NCI-H1092 treated with DMSO at 0.1 percent for 48 hours (cell line): ENCODE measurements at places on chromosomes 6 and 20.

GRCh38 chr6:52125139-52125538 is 37.7 kb upstream of the PKHD1 start:
- no peak for DNase-seq

DNA sequence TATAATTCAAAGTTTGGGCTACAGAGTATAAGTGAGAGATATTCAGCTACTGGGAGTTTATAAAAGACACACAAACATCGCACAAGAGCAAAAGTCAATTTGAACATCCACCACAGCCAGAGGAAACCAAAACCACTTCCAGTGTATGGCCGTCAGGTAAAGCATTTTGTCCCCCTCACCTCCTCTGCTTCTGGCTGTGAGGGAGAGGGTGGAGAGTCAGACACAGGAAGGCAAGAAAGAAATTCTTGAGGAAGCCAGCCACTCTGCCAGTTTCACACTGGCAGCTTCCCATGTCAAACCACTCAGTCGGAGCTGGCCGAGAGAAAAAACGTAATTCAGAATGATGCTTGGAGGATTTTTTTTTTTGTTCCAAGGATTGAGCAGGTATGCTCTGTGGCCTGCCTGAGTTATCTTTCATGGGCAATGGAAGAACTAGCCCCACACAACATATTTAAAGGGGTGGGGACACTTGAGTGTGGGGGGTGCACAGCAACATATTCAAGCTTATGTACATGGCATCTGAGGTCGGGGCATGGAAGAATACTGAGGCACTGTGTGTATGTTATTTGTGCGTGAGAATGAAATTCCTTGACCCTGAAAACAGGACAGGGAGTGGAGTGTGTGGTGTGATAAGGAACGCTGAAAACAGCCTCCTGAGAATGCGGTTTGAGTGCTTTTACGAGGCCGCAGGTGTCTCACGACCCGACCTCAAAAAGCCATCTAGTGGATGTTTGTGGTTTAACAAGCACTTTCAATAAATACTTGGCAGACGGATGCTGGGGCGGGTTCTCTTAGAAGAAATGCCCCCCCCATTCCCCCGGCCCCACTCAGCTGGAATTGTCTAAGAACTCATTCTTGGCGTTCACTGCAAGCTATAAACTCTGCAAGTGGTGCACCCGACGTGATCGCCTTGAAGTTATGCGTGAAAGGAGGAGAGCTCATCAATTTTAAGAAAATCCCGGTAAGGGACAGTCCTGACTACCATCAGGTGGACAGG is 27.5 kb upstream of the ZBTB22 start:
- peak; percentile 32 for DNase-seq

- DNase-seq = no peak
Measured at GRCh38 chr6:13075141-13075845, 253.0 kb downstream of the TBC1D7 start.

DNA sequence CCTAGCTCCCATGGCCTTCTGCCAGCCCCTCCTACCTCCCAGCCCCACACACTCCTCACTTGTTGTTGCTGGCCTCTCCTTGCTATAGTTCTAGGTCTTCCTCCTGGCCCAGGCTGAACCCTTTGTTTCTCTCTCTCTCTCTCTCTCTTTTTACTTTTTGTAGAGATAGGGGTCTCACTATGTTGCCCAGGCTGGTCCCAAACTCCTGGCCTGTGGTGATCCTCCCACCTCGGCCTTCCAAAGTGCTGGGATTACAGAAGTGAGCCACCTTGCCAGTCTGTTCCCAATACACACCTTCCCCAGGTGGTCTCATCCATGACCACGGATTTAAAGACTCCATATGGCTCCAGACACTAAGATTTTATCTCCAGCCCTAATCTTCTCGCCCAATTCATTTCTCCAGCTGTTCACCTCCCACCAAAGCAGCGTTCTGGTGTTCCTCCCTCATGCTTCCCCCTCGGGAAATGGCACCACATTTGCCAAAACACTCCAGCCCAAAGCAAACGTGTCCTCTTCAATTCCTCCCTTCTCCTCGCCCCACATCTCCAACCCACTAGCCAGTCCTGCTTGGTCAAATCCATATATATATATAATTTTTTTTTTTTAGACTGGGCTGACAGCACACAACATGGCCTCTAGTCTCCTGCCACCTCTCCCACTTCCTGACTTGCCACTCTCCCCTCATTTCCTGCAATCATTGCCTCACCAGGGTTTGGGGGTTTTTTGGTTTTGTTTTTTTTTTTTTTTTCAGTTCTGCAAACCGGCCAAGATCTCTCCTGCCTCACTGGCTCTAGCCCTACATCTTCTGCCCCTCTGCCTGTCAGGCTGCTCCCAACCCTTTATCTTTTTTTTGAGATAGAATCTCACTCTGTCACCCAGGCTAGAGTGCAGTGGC is 104.4 kb downstream of the NCR2 start:
- no peak for DNase-seq

DNA sequence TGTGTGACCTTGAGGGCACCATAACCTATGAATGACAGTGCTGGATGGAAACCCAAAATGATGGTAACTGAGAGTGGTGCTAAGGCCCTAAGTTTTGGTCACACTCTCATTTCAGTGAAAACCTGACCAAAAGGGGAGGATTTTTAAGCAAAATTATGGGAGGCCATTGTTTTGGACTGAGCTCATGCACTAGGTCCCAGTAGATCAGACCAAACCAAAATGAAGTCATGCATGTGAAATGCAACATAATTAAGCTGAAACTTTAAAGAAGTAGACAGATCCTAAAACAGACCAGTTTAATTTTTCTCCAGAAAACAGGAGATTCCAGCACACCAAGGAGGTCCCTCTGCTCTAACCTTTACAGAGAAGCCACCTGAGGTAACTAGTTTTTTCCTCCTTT is 24.0 kb upstream of the THBS2 start:
- DNase-seq = no peak

- DNase-seq = no peak
Measured at GRCh38 chr20:41258474-41258873, 59.1 kb downstream of the ZHX3 start.
